NCI-H526 treated with DMSO at 0.1 percent for 48 hours (cell line): ENCODE measurements at places on chromosomes 16 and 17.

- no peak for DNase-seq
These were observed 592.9 kb downstream of the MAF start for GRCh38 chr16:79007614-79008013.

DNA sequence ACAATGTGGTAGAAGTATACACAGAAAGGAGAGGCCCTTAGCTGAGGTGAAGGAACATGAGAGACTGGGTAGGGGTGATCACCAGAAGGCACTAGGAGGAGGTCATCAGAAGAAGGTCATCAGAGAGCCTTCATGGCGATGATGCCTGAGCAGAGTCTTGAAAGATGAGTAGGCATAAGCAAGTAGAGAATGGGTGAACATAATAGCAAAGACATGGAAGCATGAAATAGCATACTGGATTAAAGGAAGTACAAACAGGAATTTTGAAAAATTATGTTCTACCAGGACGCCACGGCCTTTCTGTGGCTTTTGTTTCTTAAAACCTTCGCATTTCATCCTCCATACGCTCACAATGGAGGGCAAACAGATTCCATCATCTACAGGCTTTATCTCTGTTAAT, 2.9 kb downstream of the IKZF3 start:
- no peak for DNase-seq

GRCh38 chr16:67137605-67138004, 13.2 kb downstream of the B3GNT9 start:
- DNase-seq, result no peak

- no peak for DNase-seq
These were observed 165.9 kb downstream of the CDH13 start for GRCh38 chr16:82792693-82793092.

DNA sequence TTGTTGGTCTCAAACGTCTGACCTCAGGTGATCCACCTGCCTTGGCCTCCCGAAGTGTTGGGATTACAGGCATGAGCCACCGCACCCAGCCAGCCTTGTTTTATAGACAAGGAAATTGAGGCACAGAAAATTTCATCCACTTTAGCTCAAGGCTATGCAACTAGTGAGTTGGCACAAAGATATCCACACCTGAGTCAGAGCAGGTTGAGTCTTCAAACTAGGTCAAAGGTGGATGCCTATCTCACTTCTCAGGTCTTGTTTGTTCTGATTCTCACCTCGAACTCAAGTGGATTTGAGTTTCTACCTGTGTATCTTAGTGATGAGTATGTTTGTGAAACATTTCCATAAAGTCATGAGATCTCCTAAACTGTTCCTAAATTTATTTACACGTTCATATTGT, 35.6 kb upstream of the GAS7 start:
- no peak for DNase-seq

DNA sequence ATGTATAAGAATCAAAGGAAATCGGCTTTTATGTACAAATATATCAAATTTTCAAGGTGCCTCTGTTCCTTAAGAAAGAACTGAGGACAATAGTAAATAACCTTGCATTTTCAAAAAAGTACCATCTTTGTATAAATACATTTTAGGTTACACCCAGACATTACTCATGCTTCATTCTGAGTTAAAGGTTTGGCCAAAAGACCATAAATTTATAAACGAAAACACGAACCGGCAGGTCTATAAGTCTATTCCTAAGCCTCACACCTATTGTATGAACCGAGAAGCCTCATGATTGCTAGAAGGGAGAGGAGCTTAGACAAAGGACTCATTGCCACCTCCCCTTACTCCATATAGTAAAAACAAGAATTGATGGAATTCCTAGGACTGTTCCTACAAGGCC, 94.6 kb upstream of the PSMD7 start:
- no peak for DNase-seq
